ENCODE measurements at places on chromosomes 6 and 20.

DNA sequence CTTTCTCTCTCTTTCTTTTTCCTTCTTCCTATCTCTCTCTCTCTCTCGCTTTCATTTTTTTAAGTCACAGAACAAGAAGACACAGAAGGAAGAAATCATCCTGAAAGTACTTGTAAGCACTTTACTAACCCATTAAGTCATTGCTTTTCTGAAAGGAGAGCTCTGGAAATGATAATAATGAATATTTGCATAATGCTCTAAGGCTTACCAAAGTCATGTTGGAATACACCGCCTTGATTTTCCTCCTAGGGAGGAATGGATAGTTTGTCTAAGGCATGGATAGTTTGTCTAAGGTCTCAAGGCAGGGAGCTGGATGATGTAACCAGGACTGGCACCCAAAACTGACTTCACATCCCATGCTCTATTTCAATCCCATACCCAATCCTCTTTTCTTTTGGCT lies 12.9 kb upstream of the CTCFL start:
- no peaks in the 10 kb centered on the region for H3K4me1 ChIP-seq
- H3K27me3 ChIP-seq: no peaks in the 10 kb centered on the region
- H3K36me3 ChIP-seq: no peaks in the 10 kb centered on the region
- no peak overlapping the region for H3K4me3 ChIP-seq

- no peak overlapping the region for H3K27ac ChIP-seq
- H3K36me3 ChIP-seq: no peaks in the 10 kb centered on the region
- H3K4me1 ChIP-seq: no peaks in the 10 kb centered on the region
- DNase-seq: no peak
These were observed 144.9 kb upstream of the THBS2 start for GRCh38 chr6:169398342-169399105.

DNA sequence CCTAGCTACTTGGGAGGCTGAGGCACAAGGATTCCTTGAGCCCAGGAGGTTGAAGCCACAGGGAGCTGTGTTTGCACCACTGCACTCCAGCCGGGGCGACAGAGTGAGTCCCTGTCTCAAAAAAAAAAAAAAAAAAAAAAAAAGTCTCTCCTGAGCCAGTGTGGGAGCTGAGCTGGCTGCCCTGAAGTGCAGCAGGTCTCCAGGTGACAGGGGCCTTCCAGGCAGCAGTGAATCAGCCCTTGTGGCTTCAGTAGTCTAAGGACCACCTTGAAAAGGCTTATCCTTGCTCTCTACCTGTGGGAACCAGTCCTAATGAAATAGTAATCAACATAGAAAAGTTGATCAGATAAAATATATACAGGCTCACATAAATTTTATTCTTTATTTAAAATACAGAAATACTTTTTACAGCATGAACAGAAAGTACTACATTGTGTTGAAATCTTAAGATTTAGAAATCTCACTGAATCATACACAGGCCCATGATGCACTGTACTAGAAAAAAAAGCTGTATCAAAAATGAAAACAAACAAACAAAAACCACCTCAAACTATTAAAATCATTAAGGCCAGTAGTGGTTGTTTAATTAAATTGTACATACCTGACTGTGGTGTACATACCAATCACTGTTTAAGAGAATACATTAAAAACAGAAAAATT lies 128.9 kb downstream of the SCML4 start:
- peaks cover 11% of the 10 kb centered on the region for H3K4me1 ChIP-seq
- no peak overlapping the region for H3K27ac ChIP-seq
- no peaks in the 10 kb centered on the region for H3K27me3 ChIP-seq
- no peaks in the 10 kb centered on the region for H3K36me3 ChIP-seq

- H3K4me3 ChIP-seq: no peak overlapping the region
- no peak for DNase-seq
- no peak overlapping the region for H3K27ac ChIP-seq
- H3K27me3 ChIP-seq: no peaks in the 10 kb centered on the region
- no peaks in the 10 kb centered on the region for H3K36me3 ChIP-seq
- no peaks in the 10 kb centered on the region for H3K4me1 ChIP-seq
These were observed 1.4 kb upstream of the DDX43 start for GRCh38 chr6:73393278-73393677.

- peaks cover 8% of the 10 kb centered on the region for H3K4me1 ChIP-seq
- no peaks in the 10 kb centered on the region for H3K27me3 ChIP-seq
- no peak for DNase-seq
- H3K4me3 ChIP-seq: no peak overlapping the region
These were observed 1.9 kb upstream of the IRF4 start for GRCh38 chr6:389622-390021.

- H3K36me3 ChIP-seq: no peaks in the 10 kb centered on the region
- DNase-seq: no peak
- no peak overlapping the region for H3K4me3 ChIP-seq
- no peaks in the 10 kb centered on the region for H3K27me3 ChIP-seq
These were observed 457.6 kb downstream of the UTRN start for GRCh38 chr6:144742779-144743178.

DNA sequence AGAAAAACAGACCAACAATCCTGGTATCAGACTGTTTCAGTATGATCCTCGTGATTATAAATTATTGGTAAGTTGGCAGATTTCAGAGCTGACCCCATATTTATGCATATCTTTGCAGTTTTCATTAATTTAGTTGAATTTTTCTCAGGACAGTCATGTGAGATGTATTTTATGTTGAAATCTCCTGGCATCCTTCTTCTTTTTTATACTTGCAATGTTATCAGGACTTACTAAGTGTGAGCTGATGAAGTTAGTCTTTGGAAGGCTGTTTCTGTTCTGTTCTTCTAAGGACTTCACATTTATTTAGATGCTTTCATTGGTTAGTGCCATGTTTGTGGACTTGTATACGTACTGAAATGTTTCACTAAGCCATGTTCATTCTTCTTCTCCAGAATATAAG lies 17.2 kb downstream of the SMPDL3A start:
- DNase-seq: no peak
- H3K4me1 ChIP-seq: no peaks in the 10 kb centered on the region
- no peaks in the 10 kb centered on the region for H3K27me3 ChIP-seq
- H3K36me3 ChIP-seq: no peaks in the 10 kb centered on the region
- H3K4me3 ChIP-seq: no peak overlapping the region
- no peak overlapping the region for H3K27ac ChIP-seq

DNA sequence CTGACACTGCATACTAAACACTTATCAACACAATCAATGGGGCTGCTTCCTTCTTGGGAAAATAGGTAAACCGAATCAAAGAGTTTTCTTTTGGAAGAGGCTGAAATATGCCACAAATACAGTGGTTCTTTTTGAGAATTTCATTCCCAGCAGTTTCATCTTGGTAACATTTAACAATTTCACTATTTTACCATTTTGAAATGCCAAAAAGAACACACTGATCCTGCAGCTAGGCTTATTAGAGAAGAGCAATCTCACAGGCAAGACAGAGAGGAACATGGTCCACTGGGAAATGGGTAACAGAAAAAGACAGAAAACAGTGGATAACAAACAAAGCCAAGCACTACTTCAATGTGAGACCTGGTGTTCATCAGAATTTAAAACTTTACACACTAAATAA lies 2.5 kb downstream of the CNR1 start:
- H3K27me3 ChIP-seq: no peaks in the 10 kb centered on the region
- H3K36me3 ChIP-seq: no peaks in the 10 kb centered on the region
- DNase-seq: no peak
- H3K27ac ChIP-seq: no peak overlapping the region

GRCh38 chr6:43221046-43221972 lies 8.0 kb downstream of the DNPH1 start:
- H3K36me3 ChIP-seq: peaks cover 2% of the 10 kb centered on the region
- H3K27ac ChIP-seq: no peak overlapping the region
- no peaks in the 10 kb centered on the region for H3K4me1 ChIP-seq
- H3K27me3 ChIP-seq: no peaks in the 10 kb centered on the region

- H3K27ac ChIP-seq: no peak overlapping the region
- no peaks in the 10 kb centered on the region for H3K27me3 ChIP-seq
- no peak for DNase-seq
- no peaks in the 10 kb centered on the region for H3K4me1 ChIP-seq
- no peak overlapping the region for H3K4me3 ChIP-seq
These were observed 160.4 kb downstream of the NRN1 start for GRCh38 chr6:5846335-5846734.

GRCh38 chr6:32046450-32047083 lies 8.4 kb downstream of the CYP21A2 start:
- H3K27ac ChIP-seq: peak overlapping the region; percentile 44
- no peak overlapping the region for H3K4me3 ChIP-seq
- H3K36me3 ChIP-seq: peaks cover 3% of the 10 kb centered on the region
- peaks cover 7% of the 10 kb centered on the region for H3K4me1 ChIP-seq
- DNase-seq: no peak

- no peaks in the 10 kb centered on the region for H3K27me3 ChIP-seq
- H3K27ac ChIP-seq: no peak overlapping the region
- no peak for DNase-seq
- H3K36me3 ChIP-seq: no peaks in the 10 kb centered on the region
- H3K4me3 ChIP-seq: no peak overlapping the region
- peaks cover 12% of the 10 kb centered on the region for H3K4me1 ChIP-seq
These were observed 53.7 kb downstream of the UST start for GRCh38 chr6:148800536-148800935.

DNA sequence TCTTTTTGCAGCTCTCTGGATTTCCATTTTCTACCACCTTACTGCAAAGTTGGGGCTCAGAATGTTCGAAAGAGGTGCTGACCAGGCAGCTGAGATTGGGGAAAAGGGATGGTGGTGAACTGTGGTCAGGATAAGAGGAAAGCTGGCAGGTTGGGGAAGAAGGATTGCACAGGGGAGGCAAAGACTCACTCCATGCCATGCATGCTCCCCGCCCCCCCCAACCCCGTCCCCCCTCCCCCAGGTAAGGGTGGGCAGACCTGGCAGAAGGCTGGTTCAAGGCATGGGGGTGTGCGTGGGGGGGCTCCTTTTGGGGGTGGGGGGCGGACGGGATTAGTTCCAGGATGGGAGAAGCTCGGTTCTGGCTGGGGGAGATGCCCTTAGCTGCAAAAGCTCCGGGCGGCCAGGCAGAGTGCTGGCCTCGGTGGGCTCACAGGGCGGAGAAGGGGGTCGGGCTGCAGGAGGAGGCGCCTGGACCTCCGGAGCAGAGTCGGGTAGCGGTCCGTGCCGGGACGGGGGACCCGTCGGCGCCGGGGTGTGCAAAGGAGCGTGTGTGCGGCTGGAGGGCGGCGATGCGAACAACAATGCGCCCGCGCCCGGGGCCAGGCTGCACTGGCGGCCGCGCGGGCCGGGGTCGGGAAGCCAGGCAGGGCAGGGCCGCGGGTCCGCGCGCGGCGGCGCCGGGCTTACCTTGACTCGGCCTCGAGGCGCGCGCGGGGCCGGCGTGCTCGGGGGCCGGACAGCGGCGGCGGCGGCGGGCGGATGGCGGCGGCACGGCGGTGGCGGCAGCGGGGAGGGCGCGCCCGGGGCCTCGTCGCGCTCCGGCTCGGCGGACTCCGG lies 880 bp downstream of the ADNP start:
- peak overlapping the region; percentile 70 for H3K27ac ChIP-seq
- no peak for DNase-seq
- peak overlapping the region; percentile 89 for H3K4me3 ChIP-seq
- no peaks in the 10 kb centered on the region for H3K27me3 ChIP-seq
- peaks cover 33% of the 10 kb centered on the region for H3K4me1 ChIP-seq

GRCh38 chr6:108559097-108559883 lies 1.4 kb upstream of the FOXO3 start:
- H3K27me3 ChIP-seq: no peaks in the 10 kb centered on the region
- H3K36me3 ChIP-seq: no peaks in the 10 kb centered on the region
- H3K4me3 ChIP-seq: peak overlapping the region; percentile 98
- H3K4me1 ChIP-seq: peaks cover 20% of the 10 kb centered on the region

DNA sequence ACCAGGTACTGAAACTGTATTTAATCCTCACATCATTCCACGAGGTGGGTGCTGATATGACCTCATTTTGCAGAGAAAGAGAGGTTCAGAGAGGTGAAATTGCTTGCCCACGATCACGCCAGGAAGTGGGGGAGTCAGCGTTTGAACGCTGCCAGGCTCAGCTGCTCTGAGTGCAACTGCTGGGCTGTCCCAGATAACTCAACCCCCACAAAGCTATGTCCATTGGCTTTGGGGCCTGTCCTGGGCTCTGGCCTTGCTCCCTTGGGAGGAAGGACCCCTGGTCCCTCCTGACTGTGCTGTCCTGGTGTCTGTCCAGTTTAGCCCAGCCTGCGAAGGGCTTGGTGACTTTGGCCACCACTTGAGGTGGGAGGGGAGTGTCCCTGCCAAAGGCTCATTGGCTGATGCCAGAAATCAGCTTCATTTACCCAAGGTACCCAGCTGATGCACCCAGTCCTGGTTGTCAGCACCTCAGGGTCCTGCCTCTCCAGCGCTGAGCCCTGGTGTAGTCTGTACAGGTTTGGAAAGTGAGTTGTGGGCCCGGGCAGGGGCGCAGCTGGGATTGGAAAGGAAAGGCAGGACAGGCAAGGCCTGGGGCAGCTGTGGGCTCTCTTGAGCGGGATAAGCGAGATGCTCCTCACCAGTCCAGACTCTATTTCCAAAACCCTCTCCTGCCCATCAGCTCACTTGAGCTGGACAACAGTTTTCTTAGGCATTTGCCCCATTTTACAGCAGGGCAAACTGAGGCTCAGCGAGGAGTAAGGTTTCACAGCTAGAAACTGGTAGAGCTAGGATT lies 38.5 kb downstream of the SUN5 start:
- H3K27ac ChIP-seq: no peak overlapping the region
- H3K4me1 ChIP-seq: no peaks in the 10 kb centered on the region
- no peaks in the 10 kb centered on the region for H3K36me3 ChIP-seq
- no peaks in the 10 kb centered on the region for H3K27me3 ChIP-seq
- H3K4me3 ChIP-seq: no peak overlapping the region

DNA sequence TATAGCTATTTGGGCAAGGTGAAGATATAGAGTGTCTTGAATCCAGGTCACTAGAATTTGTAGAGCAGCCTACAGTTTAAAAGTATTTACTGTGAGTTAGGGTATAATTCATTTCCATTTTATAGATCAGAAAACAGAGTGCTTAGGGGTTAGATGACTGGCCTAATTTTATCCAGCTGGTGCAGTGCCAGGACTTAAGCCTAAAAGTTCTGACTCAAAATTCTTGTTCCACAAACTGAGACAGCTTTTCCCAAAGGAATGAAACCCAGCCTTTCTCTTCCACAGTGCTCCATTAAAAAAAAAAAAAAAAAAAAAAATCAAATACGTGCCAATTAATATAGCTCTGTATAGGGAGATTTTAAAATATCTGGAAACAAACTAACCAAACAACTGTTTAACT lies 441.0 kb upstream of the MARCKS start:
- H3K36me3 ChIP-seq: no peaks in the 10 kb centered on the region
- no peaks in the 10 kb centered on the region for H3K27me3 ChIP-seq
- no peak overlapping the region for H3K4me3 ChIP-seq
- no peaks in the 10 kb centered on the region for H3K4me1 ChIP-seq

DNA sequence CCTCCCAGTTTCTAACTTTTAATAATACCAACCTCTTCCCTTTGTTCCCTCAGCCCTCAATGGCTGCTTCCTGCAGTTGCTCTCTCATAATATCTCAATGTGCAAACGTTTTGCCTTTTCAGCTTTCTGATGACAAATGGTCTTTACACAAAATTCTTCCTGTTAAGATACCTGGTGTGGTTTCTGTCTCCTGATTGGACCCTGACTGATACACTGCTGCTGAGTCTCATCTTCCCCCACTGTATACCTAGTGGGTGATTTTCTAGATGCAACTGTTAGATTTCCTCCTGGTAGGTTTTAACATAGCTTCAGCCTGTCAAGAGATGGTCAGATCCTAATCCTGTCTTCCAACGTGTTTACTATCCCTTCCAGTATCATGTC lies 147.9 kb upstream of the TOP1 start:
- no peaks in the 10 kb centered on the region for H3K27me3 ChIP-seq
- no peak for DNase-seq
- no peaks in the 10 kb centered on the region for H3K36me3 ChIP-seq
- no peaks in the 10 kb centered on the region for H3K4me1 ChIP-seq
- no peak overlapping the region for H3K27ac ChIP-seq
- no peak overlapping the region for H3K4me3 ChIP-seq

GRCh38 chr6:53042112-53042511 lies 23.1 kb upstream of the FBXO9 start:
- no peak for DNase-seq
- H3K4me3 ChIP-seq: peak overlapping the region; percentile 20
- H3K36me3 ChIP-seq: peaks cover 9% of the 10 kb centered on the region
- no peaks in the 10 kb centered on the region for H3K27me3 ChIP-seq
- peak overlapping the region; percentile 39 for H3K27ac ChIP-seq
